ENCODE measurements at places on chromosomes 1 and 21.

DNA sequence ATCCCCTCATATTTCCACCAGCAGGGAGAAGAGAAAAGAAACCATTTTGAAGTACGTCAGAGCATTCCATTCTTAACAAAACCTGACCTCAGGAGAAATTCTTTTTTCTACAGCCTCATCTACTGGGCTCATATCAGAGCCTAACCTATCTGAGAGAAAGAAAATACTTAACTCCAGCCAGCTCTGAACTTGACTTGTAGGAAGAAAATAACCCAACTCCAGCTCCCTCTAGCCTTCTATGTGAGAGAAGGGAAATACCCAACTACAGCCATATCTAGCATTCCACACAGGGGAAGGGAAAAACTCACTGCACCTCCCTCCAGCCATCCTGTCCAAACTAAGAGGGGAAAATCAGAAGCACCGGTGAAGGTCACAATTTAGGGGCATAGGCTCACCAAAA lies 57.7 kb downstream of the SPATA6 start:
- DNase-seq: no peak

- no peak for DNase-seq
These were observed 10.4 kb downstream of the NR5A2 start for GRCh38 chr1:200037904-200038303.

DNA sequence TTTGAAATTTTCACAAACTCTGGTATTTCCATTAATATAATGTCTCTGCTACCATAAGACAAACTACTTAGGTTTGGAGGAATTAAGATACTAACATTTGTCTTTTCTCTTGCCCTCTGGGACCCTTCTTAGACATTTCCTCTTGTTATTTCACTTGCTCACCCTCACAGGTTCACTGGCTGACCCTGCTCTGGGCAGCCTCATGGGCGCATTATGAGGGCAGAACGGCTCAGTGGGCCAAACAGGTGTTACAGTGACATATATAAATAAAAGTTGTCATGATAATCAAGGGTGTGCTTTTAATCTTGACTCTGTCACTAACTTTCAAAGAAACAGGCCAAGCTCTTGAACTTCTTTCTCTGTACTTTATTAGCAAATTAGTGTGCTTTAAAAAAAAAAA lies 46.5 kb downstream of the ZNHIT6 start:
- no peak for DNase-seq

DNA sequence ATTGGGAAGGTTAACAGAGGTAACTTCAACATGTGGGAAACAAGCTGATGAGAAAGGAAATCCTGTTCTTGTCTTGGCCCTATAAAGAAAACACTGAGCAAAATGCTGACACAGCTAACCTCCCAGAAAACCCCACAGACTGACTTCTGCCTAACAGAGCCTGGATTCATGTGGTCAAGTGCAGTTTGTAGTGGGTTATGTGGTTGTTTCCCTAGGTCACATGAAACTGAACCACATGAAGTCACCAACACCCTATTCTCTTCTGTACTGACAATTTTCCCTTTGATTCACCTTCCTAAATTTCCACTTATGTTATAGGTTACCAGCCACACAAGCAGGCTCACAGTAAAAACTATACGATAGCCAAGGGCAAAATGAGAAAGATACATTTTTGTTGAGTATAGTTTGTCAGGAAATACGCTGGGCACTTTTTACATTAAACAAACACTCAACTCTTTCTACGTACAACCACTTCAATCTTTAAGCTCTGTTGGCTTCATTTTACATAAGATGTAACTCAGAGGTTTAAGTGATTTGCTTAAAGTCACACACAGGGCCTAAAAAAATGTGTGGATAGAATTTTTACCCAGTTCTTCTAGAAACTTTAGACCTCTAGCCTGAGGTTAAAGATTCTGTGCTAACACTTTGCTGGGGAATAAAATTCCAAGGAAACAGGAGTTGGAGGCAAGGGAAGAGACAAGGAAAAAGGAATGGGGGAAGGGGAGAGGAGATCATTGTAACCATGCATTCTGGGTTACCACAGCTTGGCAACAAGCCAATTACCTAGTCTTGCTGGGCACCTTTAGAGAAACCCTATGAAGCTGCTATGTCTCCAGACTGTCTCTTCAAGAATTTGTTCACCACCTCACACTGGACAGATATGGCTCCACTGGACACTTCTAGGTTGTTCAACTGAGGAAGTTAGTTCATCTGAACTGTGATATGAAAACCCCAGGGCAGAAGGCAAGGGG lies 601.6 kb upstream of the USP24 start:
- no peak for DNase-seq

- no peak for DNase-seq
These were observed 128.5 kb upstream of the ERRFI1 start for GRCh38 chr1:8154621-8155052.

DNA sequence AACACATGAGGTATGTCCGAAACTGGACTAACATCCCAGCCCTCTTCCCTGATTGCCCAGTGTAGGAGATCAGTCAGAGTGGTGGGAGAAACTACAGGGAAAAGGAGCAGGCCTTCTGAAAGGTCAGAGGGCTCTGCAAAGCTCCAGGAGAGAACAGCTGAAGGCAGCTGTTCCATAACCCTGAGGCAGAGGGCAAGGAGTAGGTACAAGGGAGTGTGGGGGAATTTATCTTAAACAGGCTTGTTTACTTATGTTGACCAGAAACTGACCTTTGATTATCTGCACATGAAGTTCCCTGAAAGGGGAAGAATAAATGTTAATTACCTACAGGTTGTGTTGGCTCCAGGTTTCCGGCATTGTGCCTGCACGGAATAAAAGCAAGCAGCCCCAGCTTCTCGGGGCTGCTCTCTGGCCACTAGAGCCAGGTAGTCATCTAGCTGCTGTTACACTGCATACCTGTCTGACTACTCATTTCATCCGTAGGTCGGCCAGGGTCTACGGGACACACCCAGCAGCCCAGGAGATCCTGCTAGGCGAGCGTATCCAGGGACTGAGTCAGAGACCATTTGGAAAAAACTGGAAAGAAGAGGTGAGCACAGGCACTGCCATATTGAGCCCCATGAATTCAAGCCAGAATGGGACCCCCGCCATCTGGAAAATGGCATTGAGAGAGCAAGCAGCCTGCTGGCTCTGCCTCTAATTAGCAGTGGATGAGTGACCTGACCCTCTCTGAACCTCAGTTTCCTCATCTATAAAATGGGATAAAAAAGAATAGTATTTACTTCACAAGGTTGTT lies 14.9 kb upstream of the PAQR7 start:
- DNase-seq: no peak

- no peak for DNase-seq
These were observed 1.5 kb upstream of the TSPAN1 start for GRCh38 chr1:46173361-46173856.

- DNase-seq: no peak
These were observed 163.3 kb downstream of the TM2D1 start for GRCh38 chr1:61561666-61562065.

DNA sequence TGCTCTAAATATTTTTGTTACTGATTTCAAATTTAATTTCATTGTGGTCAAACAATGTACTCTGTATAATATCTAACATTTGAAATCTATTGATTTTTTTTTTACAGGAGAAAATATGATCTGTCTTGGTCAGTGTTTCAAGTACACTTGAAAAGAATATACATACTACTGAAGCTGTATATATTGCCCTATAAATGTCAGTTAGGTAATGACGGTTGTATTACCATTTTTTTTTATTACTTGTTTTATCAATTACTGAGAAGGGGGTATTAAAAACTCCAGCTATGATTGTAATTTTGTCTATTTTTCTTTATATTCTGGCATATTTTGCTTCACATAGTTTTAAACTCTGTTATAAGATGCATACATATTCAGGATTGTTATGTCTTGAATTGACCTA lies 59.7 kb upstream of the CACHD1 start:
- DNase-seq: no peak

DNA sequence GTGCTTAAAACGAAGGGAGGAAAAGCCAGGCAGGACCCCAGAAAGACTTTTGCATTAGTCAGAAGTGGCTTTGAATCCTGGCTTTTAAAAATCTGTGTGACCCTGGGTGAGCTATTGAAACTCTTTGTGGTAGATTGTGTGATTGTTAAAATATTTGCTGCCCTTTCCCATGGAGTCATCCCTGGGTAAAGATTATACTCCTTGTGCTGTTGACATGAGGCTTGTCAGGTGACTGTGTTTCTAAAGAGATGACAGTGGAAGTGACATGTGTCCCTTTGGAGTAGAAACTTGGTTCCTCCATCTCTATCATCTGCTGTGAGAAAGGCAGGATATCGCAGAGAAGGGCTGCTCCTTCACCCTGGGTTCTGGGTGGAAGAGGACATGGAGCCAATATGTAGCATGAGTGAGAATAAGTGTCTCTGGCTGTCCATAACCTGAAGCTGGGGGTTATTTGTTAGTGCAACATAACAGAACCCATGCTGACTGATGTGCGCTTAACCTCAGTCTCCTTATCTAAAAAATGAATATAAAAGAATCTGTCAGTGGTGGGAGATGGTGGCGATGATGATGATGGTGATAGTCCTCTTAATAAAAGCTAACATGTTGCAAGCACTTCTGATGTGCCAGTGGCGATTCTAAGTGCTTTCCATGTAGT lies 187.6 kb downstream of the RHOU start:
- DNase-seq: no peak

DNA sequence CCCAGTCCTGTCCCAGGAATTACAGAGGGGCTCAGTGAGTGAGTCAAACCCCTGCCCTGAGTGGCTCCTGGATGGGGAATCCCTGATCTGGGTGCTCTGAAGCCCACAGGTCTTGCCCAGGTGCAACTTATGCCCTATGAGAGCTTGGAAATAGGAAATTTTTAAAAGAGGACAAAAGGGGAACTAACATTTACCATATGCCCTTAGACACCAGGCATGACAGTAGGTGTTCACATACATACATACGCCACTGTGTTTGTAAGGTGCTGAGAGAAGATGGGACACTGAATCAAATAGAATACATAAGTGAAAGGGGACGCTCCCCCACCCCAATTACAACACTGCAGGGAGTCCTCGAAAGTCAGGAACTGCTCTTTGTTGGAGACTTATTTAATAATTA lies 1.4 kb downstream of the CFAP45 start:
- DNase-seq: no peak

- no peak for DNase-seq
These were observed 220.7 kb upstream of the C1orf174 start for GRCh38 chr1:4120557-4121292.

- DNase-seq: no peak
These were observed 25.1 kb downstream of the AK4 start for GRCh38 chr1:65172936-65173690.

DNA sequence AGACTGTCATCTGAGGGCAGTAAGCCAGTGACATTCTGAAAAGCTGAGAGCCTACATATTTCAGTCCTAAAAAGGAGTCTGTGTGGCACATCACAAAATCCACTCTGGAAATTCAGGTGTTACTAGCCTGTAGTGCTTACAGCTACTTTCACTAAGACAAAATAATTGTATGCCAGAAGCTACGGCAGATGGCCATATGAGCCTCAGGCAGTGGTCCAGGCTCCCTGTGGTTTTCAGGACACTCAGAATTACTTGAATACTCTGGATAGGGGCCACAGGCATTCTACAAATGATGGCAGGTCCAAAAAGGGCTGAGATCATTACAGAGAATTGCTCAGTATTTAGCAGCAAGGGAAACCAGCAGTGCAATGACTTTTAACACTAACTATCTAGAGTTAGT lies 527.1 kb downstream of the MRPL39 start:
- DNase-seq: no peak

DNA sequence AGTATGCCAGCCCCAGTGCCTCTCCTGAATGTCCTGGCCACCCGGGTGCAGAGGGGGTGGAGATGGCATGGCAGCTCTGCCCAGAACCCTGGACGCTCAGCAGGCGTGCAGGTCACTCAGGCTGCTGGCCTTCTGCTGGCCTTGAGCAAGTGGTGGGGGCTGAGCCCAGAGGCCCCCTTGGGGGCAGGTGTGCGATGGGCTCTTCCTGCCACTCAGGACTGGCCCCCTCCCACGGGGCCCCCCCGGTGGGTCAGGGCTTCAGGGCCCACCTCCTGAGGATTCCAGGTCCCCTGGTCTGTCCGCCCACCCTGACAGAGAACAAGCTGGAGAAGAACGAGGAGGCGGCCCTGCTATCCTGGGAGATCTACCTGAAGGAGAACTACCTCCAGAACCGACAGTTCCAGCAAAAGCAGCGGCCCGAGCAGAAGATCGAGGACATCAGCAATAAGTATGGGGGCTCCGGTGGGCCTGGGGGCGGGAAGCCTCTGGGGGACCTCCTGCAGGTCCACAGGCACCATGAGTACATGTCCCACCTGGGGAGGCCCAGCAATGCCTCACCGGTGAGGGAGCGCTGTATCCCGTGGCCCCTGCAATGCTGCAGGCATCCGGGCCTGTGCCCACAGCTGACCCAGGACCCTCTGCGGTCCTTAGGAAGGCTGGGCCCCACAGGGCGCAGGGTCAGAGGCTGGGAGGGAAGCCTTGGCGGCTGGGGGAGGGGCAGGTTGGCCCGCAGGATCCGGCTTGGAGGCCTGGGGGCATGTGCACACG lies 37.0 kb upstream of the LRRC3 start:
- DNase-seq: no peak

- DNase-seq: no peak
These were observed 39.3 kb downstream of the HMGB4 start for GRCh38 chr1:33903210-33903589.

DNA sequence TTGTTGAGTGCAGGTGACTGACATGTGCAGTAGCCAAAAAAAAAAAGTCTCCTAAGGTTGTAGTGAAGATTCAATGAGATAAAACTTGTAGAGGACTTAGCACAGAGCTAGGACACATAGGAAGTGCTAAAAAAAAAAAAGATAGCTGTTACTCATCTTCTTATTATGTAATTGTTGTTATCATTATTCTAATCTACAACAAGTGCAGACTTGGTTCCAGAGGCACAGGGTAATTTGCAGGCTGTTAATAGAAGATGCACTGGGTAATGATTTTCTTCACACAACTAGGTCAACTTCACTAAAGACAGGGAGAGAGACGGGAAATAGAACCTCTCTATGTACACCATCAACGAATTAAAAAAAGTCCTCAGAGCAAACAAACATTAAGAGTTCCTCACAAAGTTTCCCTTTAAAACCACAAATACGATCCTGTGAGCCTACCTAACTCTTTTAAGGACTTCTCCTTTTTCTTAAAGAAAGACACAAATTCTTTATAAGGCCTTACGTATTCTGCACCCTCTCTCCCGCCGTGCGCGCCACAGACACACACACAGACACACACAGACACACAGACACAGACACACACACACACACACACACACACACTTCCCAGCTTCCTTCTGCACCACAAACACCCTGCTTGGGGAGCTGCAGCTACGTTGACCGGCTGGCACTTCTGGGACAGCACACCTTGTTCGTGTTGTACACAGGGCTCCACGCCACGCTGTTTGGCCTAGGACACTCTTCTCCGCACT lies 49.8 kb upstream of the GADD45A start:
- no peak for DNase-seq

GRCh38 chr21:15281714-15282113 lies 216.9 kb upstream of the NRIP1 start:
- no peak for DNase-seq

Data from activated CD4-positive, alpha-beta T cell treated with anti-CD3 and anti-CD28 coated beads for 24 hours (primary cell).